ENCODE measurements at places on chromosomes 4 and X. TPM values are rescaled to one million over a fixed set of nuclear protein-coding genes. Genes with fewer than 3 reads are reported as not detected.

ADH1A gene
- not detected for total RNA-seq

ASB5 gene
- total RNA-seq, result not detected

GNRHR gene
- not detected for total RNA-seq

ASB12 gene
- 0.29 TPM for total RNA-seq

MUC7 gene
- total RNA-seq, result not detected

RASSF6 gene
- total RNA-seq, result not detected

SLC6A8 gene
- 0.31 TPM for total RNA-seq

PTCHD1 gene
- total RNA-seq, result not detected

POU4F2 gene
- total RNA-seq, result not detected

PPARGC1A gene
- not detected for total RNA-seq

FNIP2 gene
- 9.3 TPM for total RNA-seq

SORCS2 gene
- not detected for total RNA-seq

GATA1 gene
- total RNA-seq, result not detected

TSPAN7 gene
- 0.30 TPM for total RNA-seq

APELA gene
- total RNA-seq, result not detected

GLRA3 gene
- total RNA-seq, result not detected

- DNase-seq, result peak; percentile 44
Observed at GRCh38 chrX:40099055-40099958, 1.5 kb upstream of the BCOR start.

DNA sequence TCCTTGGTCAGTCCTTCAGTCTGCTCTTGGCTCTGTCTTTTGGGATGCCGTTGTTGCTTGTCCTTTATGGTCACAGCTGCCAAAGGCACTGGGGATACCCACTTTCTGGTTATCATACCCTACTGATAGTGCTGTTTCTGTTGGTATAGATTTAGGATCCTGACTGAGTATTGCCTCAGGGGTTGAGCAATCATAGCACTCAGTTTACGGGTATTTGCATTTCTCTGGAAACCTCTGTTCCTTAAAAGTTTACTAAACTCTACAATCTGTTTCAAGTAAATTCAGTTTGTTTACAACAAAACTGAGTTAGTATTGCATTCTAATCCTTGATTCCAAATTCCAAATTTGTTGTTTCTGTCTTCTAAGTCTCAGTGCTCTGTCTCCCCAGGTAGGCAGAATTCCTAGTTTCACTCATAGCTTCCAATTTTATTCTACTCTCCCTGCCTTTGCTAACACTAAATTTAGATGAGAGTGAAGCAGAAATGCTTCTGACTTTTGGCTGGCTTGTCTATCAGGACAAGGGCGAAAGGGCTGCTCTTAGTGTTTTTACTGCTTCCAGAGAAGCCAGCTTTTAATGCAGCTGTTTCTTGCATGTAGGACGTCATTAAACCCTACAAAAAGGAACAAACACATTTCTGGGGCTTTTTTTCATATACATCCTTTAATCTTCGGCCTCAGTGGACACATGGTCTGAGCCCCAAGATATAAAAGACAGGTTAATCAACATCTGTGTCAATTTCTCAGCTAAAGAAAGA, 17.2 kb upstream of the TET2 start:
- no peak for DNase-seq

- no peak for DNase-seq
Observed at GRCh38 chr4:91345632-91346031, 958.1 kb upstream of the GRID2 start.

DNA sequence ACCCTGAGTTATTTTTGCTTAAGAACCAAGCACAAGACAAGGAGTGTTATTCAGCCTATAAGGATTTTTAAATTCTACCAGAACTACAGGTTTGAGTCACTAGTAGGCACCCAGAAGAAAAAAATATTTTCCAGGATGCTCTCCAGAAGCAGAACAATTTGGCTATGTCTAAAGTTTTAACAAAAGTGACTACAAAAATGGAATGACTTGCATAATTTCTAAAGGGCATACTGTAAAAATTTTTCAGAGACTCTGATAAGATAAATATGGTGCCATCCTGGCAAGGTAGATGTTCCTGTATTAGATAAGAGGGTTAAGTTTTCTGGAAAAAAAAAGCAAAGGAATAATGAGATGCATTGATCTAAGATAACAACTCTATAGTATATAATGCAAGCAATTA, 68.6 kb upstream of the FAM9A start:
- no peak for DNase-seq

- no peak for DNase-seq
Observed at GRCh38 chrX:116409219-116409618, 27.2 kb upstream of the SLC6A14 start.

- DNase-seq, result no peak
Observed at GRCh38 chrX:130696542-130696941, 206.5 kb downstream of the ENOX2 start.

GRCh38 chrX:153061732-153062131, 5.5 kb downstream of the PNMA3 start:
- DNase-seq, result no peak

DNA sequence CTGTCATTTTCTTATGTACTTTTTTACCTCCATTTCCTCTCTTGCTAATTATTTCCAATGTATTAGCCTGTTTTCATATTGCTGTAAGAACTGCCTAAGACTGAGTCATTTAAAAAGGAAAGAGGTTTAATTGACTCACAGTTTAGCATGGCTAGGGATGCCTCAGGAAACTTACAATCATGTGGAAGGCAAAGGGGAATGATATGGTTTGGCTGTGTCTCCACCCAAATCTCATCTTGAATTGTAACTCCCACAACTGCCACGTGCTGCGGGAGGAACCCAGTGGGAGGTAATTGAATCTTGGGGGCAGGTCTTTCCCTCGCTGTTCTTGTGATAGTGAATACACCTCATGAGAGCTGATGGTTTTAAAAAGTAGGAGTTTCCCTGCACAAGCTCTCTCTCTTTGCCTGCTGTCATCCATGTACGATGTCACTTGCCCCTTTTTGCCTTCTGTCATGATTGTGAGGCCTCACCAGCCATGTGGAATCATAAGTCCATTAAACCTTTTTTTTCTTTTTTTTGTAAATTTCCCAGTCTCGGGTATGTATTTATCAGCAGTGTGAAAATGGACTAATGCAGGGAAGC, 870.0 kb upstream of the INTU start:
- no peak for DNase-seq

GRCh38 chr4:15976456-15977447, 13.8 kb upstream of the FGFBP2 start:
- no peak for DNase-seq

DNA sequence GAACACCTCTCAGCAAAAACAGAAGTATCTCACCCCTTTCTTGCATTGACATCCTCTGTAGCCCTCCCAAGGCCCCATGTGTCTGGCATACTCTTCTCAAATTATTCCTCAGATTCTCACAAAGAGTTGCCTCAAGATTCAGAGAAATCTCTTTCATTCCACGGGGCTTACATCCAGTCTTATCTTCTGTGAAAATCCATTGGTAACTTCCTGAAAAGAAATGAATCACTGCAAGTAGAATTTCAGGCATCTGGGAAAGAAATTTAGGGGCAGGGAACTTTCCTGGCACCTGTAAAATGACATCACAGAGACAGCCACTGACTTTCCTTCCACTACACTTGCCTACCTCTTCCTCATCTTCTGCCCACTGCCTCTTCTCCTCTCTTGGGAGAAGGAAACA, 182.5 kb upstream of the ARHGEF9 start:
- DNase-seq, result no peak

DNA sequence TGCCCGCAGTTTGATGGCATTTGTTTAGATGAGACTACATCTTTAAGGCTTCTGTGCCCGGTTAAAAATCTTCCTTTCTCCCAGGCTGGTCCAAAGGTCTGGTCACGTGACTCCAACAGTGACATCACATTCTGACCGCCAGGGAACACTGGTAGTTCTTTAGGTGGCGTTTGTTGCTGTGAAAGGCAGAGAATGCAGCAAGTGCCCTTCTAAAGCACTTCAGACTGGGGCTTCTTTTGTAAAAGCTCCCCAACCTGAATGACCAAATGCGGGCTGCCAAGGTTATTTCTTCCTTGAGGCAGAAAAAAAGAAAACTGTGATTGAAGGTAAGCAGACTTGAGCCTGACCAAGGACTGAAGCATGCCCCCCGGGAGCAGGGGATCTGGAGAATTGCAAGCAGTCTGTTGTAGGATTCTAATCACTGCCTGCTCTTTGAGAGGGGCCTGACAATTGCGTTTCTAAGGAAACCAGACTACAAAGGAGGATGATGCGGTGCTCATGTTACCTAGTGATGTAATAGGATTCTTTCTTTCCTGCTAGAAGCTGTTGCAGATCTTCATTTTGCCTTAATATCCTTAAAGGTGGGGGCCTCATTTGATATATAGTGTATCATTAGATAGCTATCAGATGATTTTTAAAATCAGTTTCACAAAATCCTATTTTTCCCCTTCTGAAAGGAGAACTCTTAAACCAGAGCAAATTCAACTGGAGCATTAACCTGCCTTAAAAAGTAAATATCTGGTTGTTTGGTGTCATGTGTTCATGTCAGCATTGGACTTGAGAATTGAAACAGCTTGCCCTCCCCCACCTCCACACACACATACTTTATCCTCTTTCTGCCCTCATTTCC, 133.1 kb downstream of the AKAP4 start:
- DNase-seq, result no peak

GRCh38 chr4:112266823-112267222, 18.9 kb downstream of the TIFA start:
- DNase-seq, result no peak

- DNase-seq, result no peak
Observed at GRCh38 chrX:65679071-65679540, 11.7 kb downstream of the MSN start.

GRCh38 chr4:98673978-98674377, 15.6 kb upstream of the TSPAN5 start:
- DNase-seq, result no peak

DNA sequence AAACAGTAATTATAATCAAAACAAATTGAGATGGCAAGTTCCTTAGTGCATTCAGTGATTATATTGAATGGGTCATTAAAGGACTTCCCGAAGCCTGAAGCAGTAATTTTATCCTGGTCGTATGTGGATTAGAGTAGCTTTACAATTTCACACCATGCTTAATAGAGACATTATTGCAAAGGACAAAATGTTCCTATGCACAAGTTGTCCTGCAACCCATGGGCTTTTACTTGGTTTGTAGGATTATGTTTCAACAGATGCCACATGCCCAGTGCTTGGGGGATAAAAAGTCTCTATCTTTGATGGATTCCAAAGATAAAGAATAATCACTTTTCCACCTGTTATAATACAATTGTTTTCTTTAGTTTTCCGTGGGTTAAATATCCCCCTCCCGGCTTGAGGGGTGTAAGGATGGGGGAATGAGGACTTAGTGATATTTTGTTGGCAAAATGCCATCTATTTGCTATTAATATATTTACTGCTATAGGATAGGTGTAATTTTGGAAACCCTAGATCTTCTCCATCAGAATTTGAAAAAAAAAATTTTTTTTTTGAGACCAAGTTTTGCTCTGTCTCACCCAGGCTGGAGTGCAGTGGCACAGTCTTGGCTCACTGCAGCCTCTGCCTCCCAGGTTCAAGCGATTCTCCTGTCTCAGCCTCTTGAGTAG, 156.5 kb upstream of the ETNPPL start:
- DNase-seq, result no peak

DNA sequence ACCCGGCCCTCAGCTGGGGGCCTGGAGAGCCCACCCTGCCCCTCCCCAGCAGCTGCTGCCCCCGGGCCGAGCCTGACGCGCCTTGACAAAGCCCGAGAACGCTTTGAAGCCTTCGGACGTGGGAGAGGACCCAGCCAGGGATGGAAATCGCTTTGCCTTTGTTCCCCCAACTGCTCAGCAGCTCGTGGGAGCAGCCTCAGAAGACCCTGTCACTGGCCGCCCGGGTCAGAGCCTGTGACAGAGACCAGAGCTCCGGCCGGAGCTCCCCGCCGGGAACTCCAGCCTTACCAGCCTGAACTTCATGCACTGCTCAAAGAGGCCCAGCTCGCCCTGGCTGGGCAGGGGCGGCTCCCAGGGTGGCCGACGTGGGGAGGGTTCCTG, 2.6 kb upstream of the SLC6A8 start:
- no peak for DNase-seq

GRCh38 chrX:15674514-15674840, 9.9 kb upstream of the CLTRN start:
- no peak for DNase-seq

DNA sequence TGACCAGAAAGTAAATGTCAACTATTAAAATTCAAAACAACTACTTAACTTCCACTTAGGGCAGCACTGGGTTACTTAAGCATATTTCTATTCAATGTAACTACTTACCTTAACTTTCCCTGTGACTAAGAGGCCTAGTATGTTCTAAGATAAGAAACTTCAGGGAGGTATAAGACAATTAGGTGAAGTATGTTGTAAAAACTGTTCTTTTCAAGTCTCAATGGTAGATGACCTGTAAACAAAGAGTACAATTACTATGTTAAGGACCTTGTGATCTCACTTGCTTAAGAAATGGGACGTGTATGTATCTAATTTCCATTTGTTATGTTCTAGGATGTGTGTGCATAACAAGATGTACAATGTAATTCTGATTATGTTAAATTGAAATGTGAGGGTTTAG, 960.5 kb downstream of the CCSER1 start:
- no peak for DNase-seq

DNA sequence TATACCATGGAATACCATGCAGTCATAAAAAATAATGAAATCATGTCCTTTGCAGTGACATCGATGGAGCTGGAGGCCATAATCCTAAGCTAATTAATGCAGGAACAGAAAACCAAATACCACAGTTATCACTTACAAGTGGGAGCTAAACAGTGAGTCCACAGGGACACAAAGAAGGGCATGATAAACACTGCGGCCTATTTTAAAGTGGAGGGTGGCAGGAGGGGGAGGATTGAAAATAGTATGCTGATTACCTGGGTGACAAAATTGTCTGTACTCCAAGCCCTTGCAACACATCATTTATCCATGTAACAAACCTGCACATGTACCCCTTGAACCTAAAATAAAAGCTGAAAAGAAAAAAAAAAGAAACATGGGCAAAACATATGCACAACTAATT, 16.7 kb upstream of the SLC9B1 start:
- DNase-seq, result no peak

DNA sequence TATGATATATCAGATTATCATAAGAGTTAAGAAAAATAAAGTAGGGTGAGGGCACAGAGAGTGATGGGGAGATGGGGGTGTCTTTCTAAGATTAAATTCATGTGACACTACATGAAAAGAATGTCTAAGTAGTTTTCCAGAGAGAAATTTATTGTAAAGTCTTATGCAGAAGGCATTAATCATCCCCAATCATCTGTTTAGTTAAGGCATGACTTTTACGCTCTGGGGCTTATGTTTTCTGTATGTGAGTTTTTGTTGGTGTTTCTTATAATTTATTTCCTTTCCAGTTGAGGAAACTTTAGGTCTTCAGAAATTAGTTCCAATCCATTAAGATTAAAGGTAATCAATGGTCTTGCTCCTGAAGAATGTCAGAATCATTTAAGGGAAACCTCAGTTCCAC, 383.0 kb upstream of the GALNT7 start:
- DNase-seq, result no peak

DNA sequence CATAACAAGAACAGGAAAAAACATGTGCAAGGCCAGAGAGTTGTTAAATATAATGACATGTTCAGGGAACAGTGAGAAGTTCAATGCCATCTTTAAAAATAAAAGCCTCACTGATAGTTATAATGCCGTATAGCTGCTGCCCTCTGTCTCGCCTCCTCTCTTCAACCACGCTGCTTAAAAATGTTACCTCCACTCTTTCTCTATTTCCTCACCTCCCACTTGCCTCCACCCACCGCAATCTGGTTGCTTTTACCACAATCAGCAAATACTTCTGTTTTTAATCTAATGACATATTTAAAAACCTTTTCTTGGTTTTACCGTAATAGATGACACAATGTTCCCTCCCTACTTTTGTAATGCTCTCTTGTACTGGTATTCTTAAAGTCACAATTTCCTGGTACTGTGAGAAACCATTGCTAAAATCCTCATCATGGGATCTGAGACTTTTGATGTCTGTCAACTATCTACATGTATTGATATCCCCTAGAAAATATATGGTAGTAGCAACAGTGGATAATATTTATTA, 66.0 kb downstream of the GABRA2 start:
- DNase-seq, result no peak
